GM03348 (cell line): ENCODE measurements at places on chromosomes 16 and 17.

GRCh38 chr16:27223226-27223610 lies 19.9 kb downstream of the KDM8 start:
- DNase-seq, result no peak

- DNase-seq, result no peak
Observed at GRCh38 chr17:8327303-8327649, 12.4 kb upstream of the ODF4 start.

GRCh38 chr16:82187829-82188228 lies 17.8 kb upstream of the MPHOSPH6 start:
- DNase-seq, result no peak

GRCh38 chr16:27508476-27508875 lies 41.2 kb downstream of the GTF3C1 start:
- DNase-seq, result no peak
